ENCODE measurements at places on chromosomes 4 and X. TPM values are rescaled to one million over a fixed set of nuclear protein-coding genes. Genes with fewer than 3 reads are reported as not detected.

CRLF2 gene
- not detected for total RNA-seq

ZNF157 gene
- not detected for total RNA-seq

RBMXL3 gene
- not detected for total RNA-seq

SH3BGRL gene
- total RNA-seq, result 176 TPM

PRRG3 gene
- not detected for total RNA-seq

CLGN gene
- total RNA-seq, result 3.6 TPM

PAGE1 gene
- not detected for total RNA-seq

SPARCL1 gene
- total RNA-seq, result not detected

SLC10A4 gene
- total RNA-seq, result not detected

TRPC3 gene
- 3.3 TPM for total RNA-seq

MAP7D3 gene
- total RNA-seq, result 27.5 TPM

MUC7 gene
- not detected for total RNA-seq

CT47B1 gene
- not detected for total RNA-seq

VCX3B gene
- total RNA-seq, result not detected

CC2D2A gene
- 3.9 TPM for total RNA-seq

TCEAL6 gene
- total RNA-seq, result not detected

NLRP2B gene
- total RNA-seq, result not detected

TLR10 gene
- not detected for total RNA-seq

HSD17B13 gene
- total RNA-seq, result not detected

PCDH7 gene
- 1.2 TPM for total RNA-seq

IL2 gene
- total RNA-seq, result not detected

YIPF6 gene
- 21.3 TPM for total RNA-seq

TREX2 gene
- 0.39 TPM for total RNA-seq

DRD5 gene
- total RNA-seq, result not detected

GSX2 gene
- total RNA-seq, result not detected

HSFX3 gene
- not detected for total RNA-seq
